ENCODE measurements at places on chromosomes 3 and 15.

DNA sequence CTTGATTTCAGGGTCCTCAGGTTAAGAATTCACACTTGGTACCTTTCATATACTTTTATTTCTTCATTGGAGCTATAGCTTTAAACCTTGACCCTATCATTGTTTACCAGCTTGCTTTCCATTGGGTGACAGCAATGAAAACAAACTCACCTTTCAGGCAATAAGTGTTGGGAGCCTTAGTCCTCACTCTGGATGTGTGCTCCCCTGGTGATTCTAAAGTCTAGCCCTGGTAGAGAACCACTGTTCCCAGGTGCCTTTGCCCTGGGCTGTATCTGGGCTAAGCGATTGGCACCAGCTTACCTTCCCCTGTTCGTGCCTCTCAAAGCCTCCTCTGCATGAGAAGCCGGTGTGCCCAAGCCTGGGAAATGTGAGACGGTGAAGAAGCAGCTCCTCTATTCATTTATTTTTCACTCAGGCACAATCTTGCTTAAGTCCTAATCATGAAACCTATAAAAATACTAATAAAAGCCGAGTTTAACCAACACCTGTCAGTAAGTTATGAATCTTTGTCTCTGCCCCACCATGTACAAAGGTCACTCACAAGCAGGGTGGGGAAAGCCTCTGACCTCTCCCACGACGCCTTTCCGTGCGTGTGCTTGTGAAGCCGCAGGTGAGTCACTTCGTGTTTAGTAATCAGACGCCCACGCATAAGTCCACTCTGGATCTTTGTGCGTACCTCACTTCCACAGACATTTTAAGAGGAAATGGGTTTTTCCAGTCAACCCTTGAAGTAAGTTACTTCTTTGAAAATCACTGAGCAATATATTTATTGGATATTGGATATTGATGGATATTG is 12.8 kb upstream of the ARRDC4 start:
- DNase-seq, result no peak

DNA sequence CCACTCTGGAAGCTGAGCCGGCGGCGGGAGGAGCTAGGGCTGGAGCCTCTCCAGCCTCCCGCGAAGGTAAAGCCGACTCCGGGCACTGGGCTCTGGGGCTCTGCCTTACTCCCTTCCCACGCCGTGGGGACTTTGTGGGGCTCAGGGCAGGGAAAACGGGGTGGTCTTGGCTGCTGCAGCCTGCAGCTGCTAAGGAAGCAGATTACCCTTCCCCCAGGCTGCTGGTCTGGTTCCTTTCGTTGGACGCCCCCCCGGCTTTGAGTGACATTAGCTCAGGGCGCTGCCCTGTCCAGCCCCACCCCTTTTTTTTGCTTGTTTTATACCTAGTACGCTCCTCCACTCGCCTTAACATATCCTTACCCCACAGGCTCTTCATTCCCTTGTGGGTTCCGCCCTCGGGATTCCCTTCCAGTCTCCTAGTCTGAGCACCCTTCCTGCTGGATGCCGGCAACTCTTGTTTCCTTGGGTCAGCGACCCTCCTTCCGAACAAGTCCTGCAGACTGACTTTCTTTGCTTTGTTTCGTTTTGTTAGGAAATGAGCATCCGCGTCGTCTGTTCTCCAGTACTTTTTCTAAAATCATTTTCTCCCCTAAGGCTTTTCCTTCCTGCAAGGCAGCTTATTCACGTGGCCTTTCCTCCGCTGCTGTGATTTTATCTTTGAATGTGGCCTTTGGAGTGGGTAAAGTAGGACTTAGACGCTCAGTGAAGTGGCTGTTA is 551 bp downstream of the DNAJC13 start:
- no peak for DNase-seq

GRCh38 chr15:52617026-52617425 is 48.2 kb upstream of the ARPP19 start:
- DNase-seq, result no peak

GRCh38 chr3:123327956-123328850 is 120.7 kb downstream of the ADCY5 start:
- DNase-seq, result no peak

DNA sequence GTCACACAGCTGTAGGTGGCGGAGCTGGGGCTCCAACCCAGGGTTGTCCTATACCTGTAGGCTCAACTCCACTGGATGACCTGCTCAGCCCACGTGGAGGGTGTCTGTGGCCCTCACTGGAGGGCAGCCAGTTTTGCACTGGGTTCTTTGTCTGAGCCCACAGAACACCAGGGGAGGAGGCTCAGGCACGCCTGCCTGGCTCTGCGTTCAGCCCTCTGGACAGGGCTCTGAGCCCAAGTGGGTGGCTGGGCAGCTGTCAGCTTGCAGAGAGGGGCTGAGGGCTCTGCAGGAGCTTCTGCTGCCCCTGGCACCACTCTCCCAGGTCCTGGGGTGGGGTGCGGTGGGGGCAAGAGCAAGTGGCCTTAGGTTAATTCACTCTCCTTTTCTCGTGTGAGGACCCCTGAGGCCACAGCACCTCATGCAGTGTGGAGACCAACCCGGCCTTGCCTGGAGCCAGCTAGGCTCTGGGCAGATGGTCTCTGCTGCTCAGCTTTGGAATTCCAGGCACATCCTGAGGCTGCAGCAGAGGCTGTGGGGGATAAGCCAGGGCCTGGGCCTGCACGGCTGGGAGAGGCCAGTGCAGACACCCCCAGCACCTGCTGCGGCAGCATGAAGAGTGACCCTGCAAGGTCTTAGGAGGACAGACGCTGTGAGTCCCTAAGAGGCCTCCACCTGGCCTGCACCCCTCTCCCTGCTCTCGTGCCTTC is 23.5 kb downstream of the DUSP7 start:
- DNase-seq, result no peak

- DNase-seq, result no peak
These were observed 236.6 kb downstream of the MFSD1 start for GRCh38 chr3:159038405-159038804.

GRCh38 chr3:71129611-71130431 is 453.7 kb downstream of the FOXP1 start:
- no peak for DNase-seq

GRCh38 chr3:149152420-149152819 is 23.0 kb downstream of the HPS3 start:
- no peak for DNase-seq

- no peak for DNase-seq
These were observed 2.0 kb downstream of the B2M start for GRCh38 chr15:44713006-44713966.

DNA sequence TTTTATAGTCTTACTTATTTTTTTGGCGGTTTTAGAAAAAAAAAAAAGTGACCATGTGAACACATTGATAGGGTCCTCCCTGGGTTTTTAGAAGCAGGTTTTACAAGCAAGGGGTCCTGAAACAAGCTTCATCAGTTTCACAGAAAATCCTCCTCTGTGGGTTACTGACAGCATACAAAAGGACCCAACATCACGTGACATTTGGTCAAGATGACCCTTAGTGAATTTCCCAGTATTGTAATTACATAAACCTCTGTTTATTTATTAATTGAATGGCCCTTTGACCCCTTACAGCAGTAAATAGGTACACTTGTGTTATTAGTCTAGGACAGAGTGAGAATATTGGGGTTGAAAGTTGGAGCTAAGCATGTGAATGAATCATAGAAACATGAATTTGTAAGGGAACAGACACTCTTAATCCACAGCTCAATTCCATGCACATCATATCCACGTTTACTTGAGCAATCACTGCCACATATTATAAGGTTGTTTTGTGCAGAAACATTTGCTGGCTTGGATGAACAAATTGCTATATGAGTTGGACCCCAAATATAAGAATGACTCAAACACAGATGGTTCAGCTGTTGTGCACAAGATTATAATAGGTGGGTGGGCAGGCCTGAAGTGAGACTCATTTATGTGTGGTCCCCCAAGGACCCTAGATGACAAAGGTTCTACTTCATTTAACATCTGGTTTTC is 137.5 kb downstream of the ZNF385D start:
- DNase-seq, result no peak

DNA sequence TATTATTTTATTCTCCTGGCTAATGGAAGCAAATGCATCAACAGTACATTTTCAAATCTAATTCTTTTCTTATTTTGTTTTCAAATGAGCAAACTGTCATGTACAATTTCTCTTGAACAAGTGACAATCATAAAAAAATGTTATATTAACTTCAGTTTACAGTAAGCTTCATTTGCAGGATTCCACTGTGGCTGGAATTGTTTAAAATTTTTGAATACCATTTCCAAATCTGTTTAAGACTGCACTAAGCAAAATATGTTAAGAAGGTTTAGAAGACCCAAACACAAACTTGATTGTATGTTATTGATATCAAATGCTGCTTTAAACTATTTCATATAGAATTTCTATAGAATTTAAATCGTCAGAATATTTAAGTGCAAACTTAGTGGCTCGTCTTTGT is 92.8 kb downstream of the ZNF280D start:
- DNase-seq, result no peak

DNA sequence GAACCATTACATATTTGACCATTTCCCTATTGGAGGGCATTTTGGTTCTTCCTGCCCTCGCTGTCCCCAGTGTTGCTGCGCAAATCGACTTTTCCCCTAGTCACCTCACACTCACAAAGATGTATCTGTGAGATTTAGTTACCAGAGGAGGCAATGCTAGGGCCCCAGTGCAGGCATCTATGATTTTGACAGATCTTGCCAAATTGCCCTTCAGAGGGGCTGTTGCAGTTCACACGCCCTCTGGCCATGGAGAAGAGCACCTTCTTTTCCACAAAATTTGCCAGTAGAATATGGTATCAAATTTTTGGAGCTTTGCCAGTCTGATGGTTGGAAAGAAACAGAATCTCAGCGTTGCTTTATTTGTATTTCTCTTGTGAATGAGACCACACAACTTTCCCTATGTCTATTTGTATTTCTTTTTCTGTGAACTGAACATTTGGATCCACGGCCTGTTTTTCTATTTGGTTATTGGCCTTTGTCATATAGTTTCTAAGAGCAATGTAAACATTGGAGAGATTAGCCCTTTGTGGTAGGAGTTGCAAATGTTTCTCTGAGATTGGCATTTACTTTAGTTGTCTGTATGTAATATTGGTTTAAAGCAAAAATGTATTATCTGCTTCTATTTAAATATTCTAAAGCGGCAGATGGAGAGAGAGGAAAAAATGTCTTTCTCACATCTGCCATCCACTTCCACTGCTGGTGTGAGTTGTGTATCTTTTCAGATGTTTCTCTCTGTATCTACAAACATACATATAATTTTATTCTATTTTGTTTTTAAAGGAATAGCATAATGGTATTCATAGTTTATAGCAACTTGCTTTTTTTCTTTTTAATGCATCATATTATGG is 66.1 kb downstream of the DNASE1L3 start:
- no peak for DNase-seq

DNA sequence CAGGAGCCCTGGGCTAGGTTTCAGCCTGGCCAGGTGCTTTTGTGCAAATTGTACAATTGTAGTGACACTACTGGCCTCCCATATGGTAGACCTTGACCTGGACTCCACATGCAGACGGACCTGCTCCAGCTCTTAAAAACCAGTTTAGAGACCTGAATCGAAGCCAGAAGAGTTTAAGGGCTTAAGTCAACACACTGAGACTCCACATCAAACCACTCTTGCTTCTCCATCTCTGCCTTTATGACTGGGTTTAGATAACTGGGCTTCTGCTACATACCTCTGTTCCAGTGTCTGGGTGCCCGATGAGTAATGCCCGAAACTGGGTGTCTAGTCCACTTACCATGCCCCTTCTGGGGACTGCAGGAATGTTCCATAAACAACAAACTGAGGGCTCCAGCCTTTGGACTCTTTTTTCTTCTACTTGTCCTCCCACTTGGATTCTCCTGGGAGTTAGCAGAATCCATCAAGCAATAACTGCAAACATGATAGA is 32.8 kb downstream of the TMEM212 start:
- no peak for DNase-seq

GRCh38 chr3:48414376-48415250 is 15.3 kb downstream of the PLXNB1 start:
- DNase-seq, result no peak

- no peak for DNase-seq
These were observed 63.4 kb downstream of the ESYT3 start for GRCh38 chr3:138497851-138498250.

DNA sequence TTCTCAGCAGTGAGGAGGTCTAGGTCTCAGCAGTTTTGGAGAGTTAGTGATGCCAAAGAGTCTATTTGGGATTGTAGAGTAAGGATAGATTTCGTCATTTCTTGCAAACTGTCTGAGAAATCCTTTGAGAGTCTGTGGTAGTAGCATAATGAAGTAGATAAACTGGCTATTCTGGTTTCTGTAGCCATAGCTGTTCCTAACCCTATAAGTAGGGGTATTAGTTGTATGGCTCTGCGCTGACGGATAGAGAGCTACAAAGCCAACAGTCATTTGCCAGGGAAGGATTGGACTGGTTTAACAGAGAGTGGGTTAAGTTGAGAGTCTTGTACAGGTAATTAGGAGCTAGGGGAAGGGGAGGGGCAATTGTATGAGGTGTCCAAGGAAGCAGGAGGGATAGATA is 50.6 kb downstream of the KLHDC8B start:
- DNase-seq, result no peak

DNA sequence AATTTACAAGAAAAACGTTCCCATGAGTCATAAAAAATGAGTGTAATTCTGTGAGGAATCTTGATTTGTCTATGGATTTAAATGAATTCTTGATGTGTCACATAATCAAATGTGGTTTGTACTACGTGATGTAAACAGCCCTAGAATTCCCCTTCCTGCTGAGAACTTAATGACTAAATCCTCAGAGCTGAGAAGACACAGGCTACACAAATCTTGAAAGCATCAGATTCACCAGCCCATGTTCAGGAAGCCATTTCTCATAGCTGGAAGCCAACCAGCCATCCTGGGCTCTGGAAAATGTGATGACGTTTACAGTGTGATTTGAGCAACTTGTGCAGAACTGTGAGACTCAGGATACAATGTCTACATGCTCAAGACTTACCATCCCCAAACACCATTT is 193.7 kb upstream of the MME start:
- DNase-seq, result no peak

DNA sequence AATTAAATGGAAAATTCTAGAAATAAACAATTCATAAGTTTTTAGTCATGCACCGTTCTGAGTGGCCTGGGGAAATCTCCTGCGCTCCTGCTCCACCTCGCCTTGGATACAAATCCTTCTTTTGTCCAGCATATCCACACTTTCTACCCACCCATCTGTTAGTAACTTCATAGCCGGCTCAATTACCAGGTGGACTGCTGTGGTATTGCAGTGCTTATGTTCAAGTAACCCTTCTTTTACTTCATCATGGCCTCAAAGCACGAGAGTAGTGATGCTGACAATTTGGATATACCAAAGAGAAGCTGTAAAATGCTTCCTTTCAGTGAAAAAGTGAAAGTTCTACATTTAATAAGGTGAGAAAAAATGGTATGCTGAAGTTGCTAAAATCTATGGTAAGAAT is 142.3 kb upstream of the CHL1 start:
- no peak for DNase-seq
